ENCODE measurements at places on chromosomes 7 and 10. TPM values are rescaled to one million over a fixed set of nuclear protein-coding genes. Genes with fewer than 3 reads are reported as not detected.

The PLPP4 gene
- not detected for total RNA-seq

The CYP2C19 gene
- not detected for total RNA-seq

The OR2A1 gene
- total RNA-seq = not detected

The FAM25G gene
- not detected for total RNA-seq

The RALA gene
- total RNA-seq = 21.9 TPM

The OR6V1 gene
- not detected for total RNA-seq

The RELN gene
- total RNA-seq = 1.1 TPM

DNA sequence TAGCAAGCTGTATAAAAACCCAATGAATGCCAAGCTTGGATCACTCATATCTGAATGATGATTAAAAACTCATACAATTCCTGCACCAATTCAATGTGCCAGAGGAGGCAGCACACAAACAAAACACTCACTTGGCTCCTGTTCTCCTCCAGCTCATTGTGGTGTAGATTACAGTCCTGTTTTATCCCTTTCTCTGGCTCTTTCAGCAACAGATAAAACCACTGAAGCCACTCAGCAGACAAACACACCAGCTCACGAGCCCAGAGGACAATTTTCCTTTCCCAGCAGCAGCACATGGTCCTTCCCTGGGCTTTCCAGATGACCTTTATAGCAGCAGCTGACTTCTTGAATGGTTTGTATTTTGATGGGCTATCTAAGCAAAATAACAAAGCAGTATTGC, 107.3 kb upstream of the STARD3NL start:
- no peak for DNase-seq

- DNase-seq = no peak
These were observed 33.1 kb downstream of the SCRN1 start for GRCh38 chr7:29956487-29956836.

DNA sequence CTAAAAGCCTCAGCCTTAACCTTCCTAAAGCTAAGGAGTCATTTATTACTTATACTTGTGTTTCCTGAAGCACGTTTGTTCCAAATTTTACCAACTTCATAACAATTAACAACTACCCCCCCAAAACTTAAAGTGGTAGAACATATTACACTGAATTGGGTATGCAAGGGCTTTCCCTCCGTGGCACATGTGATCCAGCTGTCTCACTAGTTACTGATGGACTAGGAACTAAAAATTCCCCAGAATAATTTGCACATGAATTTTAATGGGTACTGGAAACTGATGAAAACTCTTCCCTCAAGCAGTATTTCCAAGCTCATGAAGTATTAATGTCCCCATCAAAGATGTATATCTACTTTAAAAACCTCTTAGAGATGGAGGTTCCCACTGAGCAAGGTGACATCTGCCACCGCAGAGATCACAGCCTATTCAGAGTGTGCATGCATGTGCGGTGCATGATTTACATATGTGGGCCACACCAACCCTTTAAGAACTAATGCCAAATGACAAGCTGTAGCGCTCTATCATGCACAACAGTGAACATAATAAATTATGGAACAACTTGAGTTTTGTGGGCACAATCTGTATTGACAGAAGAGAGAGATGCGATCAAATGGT, 139.9 kb upstream of the ADCY1 start:
- no peak for DNase-seq

DNA sequence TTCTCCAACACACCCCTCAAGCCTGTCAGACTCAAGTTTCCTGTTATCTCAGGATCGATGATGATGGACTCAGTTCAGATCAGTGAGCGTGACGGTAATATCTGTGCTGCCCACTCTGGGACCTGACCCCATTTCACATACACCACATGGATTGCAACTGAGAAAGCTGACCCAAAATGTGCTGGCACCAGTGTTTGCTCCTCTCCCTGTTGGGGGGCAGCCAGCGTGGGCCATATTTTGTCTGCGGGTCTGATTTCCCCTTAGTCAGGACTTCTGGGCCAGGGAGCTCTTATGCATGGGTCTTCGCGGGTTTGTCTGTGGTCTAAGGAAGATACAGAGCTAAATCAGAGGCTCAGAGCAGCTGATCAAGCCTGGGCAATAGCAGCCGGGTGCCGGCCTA, 42.6 kb upstream of the TRIM8 start:
- DNase-seq = no peak

GRCh38 chr7:24402655-24403054, 118.7 kb downstream of the NPY start:
- no peak for DNase-seq

DNA sequence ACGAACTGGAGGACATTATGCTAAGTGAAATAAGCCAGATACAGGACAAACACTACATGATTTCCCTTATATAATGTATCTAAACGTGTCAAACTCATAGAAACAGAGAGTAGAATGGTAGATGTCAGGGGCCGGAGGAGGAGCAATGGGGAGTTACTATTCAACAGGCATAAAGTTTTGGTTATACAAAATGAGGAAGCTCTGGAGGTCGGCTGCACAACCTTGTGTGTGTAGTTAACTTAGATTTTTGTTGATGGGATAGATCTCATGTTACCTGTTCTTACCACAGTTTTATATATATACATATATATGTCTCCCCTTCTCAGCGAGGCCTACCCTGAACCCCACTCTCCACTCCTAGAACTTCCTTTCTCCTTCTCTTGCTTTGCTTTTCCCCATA, 22.4 kb upstream of the TECTB start:
- no peak for DNase-seq

DNA sequence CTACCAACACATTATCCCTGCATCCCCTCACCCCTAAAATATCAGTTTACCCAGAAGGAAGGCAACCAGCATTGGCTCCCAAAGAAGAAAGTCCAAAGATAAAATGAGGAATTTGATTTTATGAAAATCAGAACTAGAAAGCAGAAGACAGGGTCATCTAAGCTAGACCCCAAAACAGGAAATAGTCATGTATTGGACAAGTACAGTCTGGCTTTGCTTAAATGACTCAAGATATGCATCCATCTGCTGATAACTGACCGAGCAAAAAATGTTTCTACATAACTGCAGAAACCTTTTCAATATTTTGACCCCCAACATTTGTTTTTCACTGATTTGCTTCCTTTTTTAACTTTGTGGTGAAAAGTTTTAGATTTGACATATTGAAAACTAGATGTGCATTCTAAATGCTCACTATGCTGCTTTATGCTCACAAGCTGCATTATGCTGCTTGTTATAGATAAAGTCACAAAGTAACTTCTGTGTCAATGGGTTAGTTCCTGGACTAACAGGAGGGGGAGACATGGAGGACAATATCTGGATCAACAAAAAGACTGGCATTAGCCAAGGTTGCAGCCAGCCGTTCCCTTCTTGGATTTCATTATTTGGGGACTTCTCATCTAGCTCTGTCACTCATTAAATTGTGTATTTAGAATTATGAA, 227.0 kb downstream of the INHBA start:
- DNase-seq = no peak

DNA sequence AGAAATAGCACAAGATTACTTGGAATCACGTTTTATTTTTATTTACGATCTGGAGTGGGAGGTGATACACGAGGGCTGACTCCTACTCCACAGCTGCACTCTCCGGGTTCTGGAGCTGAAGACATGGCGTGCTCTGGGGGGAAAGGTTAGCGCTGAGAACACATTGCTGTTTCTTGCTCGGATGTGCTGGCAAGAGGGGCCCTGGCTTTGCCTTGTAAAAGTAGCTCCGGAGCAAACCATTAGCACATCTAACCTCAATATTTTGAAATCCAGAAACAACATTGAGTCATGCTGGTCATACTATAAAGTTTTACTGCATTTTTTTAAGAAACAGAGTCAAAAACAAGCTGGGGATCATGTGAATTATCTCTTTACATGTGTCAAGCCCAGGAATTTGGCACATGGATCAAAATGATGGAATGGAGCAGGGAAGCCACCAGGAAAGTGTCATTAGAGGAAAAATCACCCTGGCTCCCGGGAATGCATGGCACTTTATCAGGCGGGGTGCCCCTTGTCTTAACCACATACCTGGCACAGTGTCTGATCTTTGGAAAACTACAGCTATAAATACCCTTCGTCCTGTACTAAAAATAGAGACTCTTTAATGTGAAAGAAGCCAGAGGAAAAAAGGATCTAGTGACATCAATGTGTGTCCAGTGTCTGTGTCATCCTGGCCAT, 31.6 kb upstream of the LYZL1 start:
- DNase-seq = peak; percentile 74

GRCh38 chr7:94348142-94348541, 46.6 kb upstream of the COL1A2 start:
- DNase-seq = peak; percentile 41

- DNase-seq = no peak
These were observed 45.6 kb upstream of the SCIN start for GRCh38 chr7:12524794-12525386.

GRCh38 chr10:623014-623413, 66.5 kb downstream of the DIP2C start:
- no peak for DNase-seq

DNA sequence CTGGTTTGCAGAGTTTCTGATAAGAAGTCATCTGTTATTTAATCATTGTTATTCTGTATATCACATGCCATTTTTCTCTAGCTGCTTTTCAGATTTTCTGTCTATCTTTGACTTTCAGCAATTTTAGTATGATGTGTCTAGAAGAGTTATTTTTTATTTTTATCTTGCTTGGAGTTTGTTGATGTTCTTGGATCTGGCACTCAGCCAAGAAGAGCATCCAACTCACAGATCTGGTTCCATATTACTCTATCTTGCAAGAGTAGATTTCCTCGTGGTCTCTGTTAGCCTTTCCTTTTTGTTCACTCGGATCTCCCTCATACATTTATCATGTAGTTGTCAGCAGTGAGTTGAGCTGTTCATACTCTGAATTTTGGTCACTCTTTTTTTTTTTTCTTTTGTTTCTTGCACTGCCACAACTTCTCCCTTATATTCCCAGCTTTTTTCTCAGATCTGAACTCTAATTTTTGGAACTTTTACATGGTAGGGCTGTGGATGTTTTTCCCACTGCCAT, 54.8 kb upstream of the CALCR start:
- no peak for DNase-seq

DNA sequence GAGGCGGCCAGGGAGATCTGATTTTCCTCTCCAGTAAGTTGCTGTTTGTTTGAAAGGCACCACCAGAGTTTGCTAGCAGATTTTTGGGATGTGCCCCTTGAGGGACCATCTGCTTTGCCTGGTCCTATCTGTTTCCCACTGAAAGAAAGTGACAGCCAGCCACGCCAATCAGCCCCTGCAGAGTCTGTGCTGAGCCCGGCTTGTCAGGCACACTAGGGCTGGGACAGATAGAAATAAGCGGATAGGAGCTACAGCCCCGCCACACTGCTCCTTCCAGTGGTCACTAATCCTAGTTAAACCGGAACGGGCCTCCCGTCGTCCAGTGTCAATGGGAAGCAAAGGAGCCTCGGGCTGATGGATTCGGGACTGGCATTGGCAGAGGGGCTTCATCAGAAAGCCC, 161.9 kb upstream of the PRR15 start:
- no peak for DNase-seq

GRCh38 chr10:110175406-110175805, 32.0 kb upstream of the MXI1 start:
- no peak for DNase-seq

GRCh38 chr10:30991647-30992011, 40.0 kb downstream of the ZNF438 start:
- no peak for DNase-seq

GRCh38 chr10:31756101-31756728, 172.4 kb downstream of the ARHGAP12 start:
- no peak for DNase-seq

DNA sequence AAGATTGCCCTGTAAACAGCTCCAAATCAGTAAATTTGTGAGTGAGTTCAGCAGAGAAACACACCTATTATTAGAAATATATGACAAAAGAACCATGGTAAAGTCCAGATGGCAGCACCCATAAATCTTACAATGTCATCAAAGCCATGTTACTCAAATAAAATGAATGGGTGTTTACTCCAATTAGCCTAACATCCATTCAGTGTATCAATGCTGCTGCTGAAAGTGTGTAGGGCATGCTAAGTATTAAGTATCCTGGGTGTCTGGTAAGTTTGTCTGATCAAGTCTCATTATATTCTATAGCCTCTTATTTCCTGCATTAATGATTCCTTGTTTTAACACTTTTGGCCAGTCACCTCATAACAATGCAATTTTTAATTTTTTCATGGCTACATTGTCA, 185.5 kb upstream of the STEAP4 start:
- DNase-seq = no peak
